ENCODE measurements at places on chromosomes 12 and 14.
A peak's percentile ranks its signal among the peaks of the same experiment; 100 is the strongest.

- DNase-seq: no peak
These were observed 7.3 kb downstream of the CIPC start for GRCh38 chr14:77105145-77105939.

- DNase-seq: no peak
These were observed 61.6 kb upstream of the OR4E1 start for GRCh38 chr14:21735200-21735599.

- DNase-seq: no peak
These were observed 286.7 kb downstream of the ZFP36L1 start for GRCh38 chr14:68506021-68506644.

DNA sequence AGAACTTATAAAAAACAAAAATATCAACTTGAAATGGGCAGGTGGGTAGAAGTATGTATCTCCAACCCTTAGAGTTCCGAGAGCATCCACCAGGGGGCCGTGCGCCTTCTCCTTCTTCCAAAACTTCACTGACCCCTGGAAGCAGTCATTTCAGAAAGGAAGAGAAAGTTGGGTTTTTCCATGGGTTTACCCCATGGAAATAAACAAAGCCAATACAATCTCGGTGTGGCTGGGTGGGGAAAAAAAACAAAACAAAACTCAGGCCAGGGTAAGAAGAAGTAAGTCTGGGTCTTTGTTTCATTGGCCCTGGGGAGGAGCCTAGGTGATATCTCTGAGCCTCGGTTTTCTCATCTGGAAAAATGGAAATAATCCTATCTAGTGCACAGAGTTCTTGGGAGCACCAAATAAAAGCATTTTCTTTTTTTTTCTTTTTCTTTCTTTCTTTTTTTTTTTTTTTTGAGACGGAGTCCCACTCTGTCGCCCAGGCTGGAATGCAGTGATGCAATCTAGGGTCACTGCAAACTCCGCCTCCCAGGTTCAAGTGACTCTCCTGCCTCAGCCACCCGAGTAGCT, 33.6 kb upstream of the HNF1A start:
- DNase-seq: peak; percentile 42

DNA sequence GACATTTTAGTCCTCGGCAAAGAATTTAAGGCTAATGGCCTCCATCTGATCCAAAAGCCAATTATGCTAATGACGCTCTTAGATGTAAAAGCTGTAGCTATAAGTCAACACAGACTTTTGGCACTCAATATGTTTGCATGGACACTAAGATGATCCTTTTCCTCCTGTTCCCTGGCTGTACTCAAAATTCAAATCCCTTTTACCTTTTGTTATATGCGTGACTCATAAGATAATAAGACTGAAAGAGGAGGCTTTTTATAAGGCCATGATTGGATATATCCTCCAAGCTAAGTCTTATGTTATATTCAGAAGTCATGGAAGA, 89.8 kb downstream of the PDZRN4 start:
- DNase-seq: no peak

- peak; percentile 100 for DNase-seq
These were observed at the start of gene EIF4B for GRCh38 chr12:53005986-53006809. EIF4B (plus strand) TSS chr12:53006456; CDS start chr12:53006484, 28 bp downstream.

- DNase-seq: no peak
These were observed 11.1 kb downstream of the KRT85 start for GRCh38 chr12:52356031-52356761.

GRCh38 chr14:105442125-105442524, 22.5 kb downstream of the MTA1 start:
- DNase-seq: no peak

- no peak for DNase-seq
These were observed 15.0 kb upstream of the NT5DC3 start for GRCh38 chr12:103855896-103856657.

DNA sequence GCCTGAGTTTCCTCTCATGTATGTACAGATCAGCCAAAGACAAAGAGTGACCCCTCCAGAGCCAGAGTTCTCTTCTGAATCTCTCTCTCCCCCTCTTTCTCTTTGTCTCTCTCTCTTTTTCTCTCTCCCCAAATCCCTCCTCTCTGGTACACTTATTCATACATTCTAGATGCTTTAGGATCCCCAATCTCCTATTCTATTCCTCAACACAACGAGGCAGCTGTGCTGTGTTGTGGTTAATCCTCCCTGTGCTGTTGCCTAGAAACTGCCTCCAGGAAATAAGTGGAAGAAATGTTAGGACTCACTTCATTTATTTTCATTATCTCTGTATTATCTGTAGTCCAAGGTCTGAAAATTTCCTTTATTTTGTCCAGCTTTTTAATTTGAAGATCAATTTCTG, 350.5 kb upstream of the OR4E1 start:
- no peak for DNase-seq

GRCh38 chr14:64440494-64440893, 24.8 kb upstream of the AKAP5 start:
- DNase-seq: no peak

GRCh38 chr14:61934385-61934784, 172.2 kb downstream of the SNAPC1 start:
- DNase-seq: no peak

DNA sequence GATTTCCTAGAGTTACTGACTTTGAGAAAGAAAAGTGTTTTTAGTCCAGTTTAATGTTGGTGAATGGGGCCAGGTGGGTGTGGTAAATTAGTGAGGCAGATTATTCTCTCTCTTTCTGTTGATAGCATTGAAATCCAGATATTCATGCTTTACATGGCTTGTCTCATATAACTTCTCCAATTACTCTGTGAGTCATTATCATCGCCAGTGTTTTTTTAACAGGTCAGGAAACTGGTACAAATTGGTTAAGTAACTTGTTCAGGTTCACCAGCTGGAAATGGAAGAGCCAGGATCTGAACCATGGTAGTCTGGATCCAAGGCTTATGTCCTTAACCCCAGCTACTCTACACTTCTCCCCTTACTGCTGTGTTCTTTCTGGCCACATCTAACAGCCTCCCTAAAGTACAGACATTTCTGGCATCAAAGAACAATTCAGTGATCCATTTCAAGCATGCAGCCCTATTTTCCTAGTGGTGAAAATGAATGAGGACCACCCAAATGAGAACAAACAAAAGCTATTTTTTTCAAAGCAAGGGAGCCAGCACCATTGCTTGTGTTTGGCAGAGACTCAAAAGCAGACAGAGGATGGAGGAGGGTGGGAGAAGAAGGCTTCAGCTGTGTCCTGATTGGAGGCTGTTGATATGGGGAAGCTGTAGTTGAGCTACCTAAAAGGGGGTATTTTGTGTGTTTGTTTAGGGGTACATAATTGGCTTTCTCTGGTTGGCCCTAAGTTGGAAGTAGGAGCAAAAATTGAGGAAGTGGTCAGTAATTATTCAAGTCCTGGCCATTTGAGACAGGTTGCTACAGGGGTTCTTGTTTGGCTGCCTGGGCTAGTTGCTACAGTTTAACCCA, 1.7 kb downstream of the IRAK3 start:
- DNase-seq: no peak

GRCh38 chr12:94704452-94705306, 54.3 kb upstream of the TMCC3 start:
- DNase-seq: no peak

DNA sequence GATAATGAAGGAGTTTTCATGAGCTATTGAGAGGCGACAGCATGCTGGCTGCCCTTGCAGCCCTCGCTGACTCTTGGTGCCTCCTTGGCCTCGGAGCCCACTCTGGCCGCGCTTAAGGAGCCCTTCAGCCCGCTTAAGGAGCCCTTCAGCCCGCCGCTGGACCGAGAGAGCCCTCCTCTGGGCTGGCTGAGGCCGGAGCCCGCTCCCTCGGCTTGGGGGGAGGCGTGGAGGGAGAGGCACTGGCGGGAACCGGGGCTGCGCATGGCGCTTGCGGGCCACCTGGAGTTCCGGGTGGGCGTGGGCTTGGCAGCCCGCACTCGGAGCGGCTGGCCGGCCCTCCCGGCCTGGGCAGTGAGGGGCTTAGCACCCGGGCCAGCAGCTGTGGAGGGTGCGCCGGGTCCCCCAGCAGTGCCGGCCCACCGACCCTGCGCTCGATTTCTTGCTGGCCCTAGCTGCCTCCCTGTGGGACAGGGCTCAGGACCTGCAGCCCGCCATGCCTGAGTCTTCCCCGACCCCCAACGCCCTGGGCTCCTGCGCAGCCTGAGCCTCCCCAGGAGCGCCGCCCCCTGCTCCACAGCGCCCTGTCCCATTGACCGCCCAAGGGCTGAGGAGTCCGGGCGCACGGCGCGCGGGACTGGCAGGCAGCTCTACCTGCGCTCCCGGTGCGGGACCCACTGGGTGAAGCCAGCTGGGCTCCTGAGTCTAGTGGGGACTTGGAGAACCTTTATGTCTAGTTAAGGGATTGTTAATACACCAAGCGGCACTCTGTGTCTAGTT, 20.1 kb upstream of the PAWR start:
- no peak for DNase-seq

DNA sequence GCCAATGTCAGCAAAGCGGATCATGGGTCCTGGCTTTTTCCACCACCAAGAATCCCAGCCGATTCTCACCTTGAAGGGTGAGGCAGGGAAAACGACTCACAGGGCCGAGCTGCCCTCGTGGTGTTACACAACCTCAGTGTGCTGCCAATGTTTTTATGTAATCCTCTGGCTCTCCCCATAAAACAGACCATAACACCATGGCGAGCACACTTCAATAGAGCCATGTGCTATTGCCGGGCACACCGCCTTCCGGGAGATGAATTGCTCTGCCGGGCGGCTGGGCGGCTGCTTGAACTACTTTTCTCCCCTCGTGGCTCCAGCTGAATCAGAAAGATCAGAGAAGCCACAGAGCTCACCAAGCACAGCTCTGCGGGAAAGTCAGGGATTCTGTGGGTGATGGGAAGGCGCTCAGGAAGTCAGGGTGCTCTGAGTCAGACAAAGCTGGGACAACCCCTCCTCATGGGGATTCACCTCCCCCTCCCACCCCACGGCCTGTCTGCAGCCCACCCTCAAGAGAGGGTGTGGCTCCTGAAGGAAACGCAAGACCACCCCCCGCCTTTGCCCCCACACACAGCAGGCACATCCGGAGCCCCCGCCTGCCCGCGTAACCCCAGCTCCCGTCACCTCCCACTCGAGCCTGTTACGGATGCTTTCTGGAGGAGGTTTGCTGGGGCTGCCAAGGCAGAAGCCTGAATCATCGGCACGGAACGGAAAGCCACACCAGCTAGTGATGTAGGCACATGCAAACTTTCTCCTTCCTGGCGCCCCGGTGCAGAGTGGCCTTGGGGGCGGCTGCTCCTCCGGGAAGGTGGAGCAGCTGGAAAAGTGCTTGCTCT, 1.8 kb downstream of the GALNT9 start:
- no peak for DNase-seq

- DNase-seq: no peak
These were observed 210.0 kb downstream of the RASSF9 start for GRCh38 chr12:85626001-85626783.

DNA sequence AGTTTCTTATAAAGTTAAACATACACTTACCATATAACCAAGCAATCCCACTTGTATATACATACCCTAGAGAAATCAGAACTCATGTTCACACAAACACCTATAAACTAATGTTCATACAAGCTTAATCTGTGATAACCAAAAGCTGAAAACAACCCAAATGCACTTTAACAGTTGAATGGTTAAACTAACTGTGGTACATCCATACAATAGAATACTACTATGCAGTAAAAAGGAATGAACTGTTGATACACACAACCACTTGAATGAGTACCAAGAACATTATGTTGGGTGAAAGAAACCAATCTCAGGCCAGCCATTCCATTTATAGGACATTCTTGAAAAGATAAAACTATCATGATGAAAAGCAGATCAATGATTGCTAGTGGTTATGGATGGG, 427.6 kb downstream of the DPF3 start:
- no peak for DNase-seq

DNA sequence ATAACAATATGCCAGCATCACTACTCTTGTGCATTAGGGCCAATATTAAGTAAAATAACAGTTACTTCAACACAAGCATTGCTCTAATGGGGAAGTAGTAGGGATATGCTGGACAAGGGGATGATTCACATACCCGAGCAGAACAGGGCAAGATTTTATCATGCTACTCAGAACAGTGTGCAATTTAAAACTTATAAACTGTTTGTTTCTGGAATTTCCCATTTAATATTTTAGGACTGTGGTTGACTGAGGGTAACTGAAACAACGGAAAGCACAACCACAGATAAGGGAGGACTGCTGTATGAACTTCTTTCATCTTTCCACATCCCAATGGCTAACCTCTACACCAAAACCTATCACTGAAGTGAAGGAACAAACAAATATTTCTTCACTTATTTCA, 36.8 kb downstream of the SARNP start:
- no peak for DNase-seq

DNA sequence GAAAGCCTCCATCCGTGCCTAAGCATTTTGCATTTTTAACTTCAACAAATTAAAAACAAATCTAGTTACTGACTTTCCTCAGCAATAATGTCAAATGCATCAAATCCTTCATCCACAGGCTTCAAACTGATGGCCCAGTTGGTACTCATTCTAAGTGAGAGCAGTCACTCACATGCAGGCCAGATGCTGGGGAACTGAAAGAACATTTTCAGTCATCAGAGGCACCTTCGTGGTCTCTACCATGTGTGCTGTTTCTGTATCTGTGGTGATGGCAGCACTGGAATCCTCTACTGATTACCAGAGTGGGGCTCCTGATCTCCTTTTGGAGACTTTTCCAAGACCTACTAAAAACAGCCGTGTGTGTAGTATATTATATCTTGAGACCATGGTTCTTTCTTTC, 145.2 kb downstream of the PRIMA1 start:
- DNase-seq: no peak

- no peak for DNase-seq
These were observed 1377.5 kb upstream of the FLRT2 start for GRCh38 chr14:84152452-84152851.

GRCh38 chr14:91509083-91509877, 830 bp downstream of the PPP4R3A start:
- peak; percentile 11 for DNase-seq

DNA sequence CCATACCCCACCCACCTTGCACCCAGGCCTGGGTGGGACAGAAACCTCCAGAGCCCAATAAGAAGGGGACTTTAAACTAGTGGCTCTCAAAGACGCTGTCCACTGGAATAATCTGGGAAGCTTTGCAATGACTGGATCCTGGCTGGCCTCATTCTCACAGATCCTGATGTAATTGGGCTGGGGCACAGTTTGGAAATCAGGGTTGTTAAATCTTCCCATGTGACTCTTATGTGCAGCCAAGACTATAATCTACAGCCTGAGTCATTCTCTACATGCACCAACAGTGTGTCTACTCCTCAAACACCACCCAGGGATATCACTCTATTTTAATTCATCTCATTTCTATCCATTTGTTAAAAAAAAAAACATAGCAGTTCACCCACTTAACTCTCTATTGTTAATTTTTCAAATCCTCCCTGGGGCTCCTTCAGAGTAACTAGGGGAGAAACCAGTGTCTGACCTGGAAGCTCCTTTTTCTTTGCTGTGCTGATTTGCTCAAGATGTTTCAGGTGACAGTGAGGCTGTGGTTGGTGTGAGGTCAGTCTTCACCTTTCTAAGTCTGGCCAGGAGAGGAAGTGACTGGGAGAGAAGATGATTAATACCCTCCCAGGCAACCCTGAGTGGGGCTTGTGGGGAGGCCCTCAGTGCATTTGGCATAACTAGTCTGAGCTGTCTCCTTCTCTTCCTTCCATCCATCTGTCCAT, 211.6 kb upstream of the SFSWAP start:
- DNase-seq: no peak
